Kidney (tissue), 22 donors: ENCODE measurements at places on chromosomes 16 and 17. TPM values are rescaled to one million over a fixed set of nuclear protein-coding genes. Genes with fewer than 3 reads are reported as not detected.

Gene MT1H
- polyA plus RNA-seq: 606 TPM

DNA sequence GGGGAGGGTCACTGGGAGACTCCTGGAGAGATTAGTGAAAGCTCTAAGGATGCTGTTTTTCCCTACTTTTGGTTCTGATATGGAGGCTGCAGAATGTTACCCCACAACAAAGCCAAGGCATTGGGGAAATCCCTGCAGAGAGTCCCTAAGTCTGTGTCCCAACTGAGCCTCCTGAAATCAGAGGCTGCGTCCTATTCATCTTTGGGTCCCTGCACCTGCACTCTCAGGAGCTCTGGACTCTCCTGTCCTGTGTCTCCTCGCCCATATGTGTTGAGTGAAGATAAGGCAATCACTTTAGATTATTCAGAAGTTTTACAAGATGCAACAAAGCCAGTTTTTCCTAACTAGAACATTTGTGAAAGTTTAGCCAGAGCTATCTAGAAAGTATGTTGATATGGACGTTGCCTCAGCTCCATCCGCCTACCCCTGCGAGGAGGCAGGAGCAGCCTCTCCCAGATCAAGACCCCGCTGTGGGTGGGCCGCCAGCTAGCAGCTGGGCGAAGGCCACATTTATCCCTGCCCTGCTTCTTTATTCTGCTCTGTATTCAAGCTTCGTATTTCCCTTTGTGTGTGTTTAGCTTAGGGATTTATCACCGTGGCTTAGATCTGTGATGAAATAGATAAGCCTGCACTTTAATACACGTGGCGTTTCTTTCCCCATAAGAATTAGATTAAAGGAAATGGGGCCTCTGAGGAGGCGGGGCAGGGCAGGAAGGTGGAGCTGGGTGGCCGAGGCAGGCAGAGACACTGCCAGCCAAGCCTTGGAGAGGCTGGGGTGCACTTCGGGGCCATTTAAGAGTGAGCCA, 37.4 kb downstream of the SHISA6 start:
- H3K36me3 ChIP-seq: no peaks in the 10 kb centered on the region
- H3K4me1 ChIP-seq: no peaks in the 10 kb centered on the region
- no peak overlapping the region for H3K27ac ChIP-seq
- no peak for DNase-seq

- H3K36me3 ChIP-seq: no peaks in the 10 kb centered on the region
- H3K27ac ChIP-seq: no peak overlapping the region
- no peak overlapping the region for H3K4me3 ChIP-seq
- no peaks in the 10 kb centered on the region for H3K27me3 ChIP-seq
Measured at GRCh38 chr16:52407778-52408177, 139.2 kb downstream of the TOX3 start.

DNA sequence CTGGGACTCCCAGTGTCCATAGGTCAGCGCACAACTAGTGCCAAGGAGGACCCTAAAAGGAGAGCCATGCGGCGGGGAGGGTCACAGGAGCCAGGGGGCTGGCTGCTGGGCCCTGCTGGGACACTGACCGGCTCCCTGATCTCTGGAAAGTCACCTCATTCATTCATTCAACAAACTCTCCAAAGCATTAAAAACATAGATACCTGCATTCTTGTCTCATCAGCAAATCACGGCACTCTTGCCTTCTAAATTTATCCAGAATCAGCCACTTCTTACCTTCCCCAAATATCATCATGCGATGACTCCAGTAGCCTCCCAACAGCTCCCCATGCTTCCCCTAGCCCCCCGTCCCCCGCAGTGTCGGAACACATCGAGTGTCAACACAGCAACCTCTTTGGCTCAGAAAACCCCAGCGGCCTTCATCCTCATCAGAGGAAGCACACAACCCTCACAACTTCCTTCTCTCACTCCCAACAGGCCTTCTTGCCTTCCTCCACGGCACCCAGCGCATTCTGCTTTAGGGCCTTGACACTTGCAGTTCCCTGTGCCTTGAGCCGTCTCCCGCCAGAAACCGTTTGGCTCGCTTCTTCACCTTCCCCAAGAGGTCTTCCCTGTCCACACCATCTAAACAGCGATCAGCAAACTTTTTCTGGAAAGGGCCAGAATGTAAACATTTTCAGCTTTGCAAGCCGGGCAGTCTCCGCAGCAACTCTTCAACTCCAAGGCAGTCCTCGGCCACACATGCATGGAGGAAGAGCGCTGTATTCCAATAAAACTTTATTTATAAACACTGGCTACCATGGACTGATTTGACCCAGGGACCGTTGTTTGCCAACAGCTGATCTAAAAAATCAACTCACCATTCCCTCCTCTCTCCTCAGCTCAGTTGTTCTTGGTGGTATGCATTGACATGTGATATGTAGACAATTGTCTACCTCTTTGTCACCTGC, 119.5 kb upstream of the TNRC6C start:
- no peak for DNase-seq
- no peak overlapping the region for H3K4me3 ChIP-seq
- no peaks in the 10 kb centered on the region for H3K36me3 ChIP-seq

Gene KRT12
- not detected for polyA plus RNA-seq

Gene SERPINF2
- polyA plus RNA-seq: 209 TPM

Gene ZC3H18
- polyA plus RNA-seq: 11.4 TPM

DNA sequence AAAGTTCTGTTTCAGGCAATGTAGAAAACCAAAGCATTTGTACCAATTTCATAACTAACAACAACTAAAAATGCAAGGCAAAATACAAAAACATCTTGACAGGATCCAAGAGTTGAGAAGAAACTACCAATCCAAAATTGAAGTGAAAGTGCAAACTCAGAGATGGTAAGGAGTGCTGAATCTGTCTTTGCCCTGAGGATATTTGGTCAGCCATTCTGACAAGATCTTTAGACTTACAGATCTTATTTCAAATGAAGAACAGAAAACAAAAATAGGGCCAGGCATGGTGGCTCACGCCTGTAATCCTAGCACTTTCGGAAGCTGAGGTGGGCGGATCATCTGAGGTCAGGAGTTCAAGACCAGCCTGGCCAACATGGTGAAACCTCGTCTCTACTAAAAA, 412.8 kb downstream of the ZFHX3 start:
- H3K27me3 ChIP-seq: no peaks in the 10 kb centered on the region
- no peak for DNase-seq
- H3K36me3 ChIP-seq: no peaks in the 10 kb centered on the region
- no peak overlapping the region for H3K27ac ChIP-seq
- H3K4me1 ChIP-seq: no peaks in the 10 kb centered on the region
- H3K4me3 ChIP-seq: no peak overlapping the region

- no peaks in the 10 kb centered on the region for H3K36me3 ChIP-seq
- no peak overlapping the region for H3K4me3 ChIP-seq
- H3K27me3 ChIP-seq: no peaks in the 10 kb centered on the region
- H3K27ac ChIP-seq: no peak overlapping the region
- H3K4me1 ChIP-seq: peaks cover 30% of the 10 kb centered on the region
Measured at GRCh38 chr17:78141437-78142118, 4.6 kb upstream of the C17orf99 start.

Gene KRTAP17-1
- not detected for polyA plus RNA-seq

Gene SLFN13
- polyA plus RNA-seq: 3.1 TPM

DNA sequence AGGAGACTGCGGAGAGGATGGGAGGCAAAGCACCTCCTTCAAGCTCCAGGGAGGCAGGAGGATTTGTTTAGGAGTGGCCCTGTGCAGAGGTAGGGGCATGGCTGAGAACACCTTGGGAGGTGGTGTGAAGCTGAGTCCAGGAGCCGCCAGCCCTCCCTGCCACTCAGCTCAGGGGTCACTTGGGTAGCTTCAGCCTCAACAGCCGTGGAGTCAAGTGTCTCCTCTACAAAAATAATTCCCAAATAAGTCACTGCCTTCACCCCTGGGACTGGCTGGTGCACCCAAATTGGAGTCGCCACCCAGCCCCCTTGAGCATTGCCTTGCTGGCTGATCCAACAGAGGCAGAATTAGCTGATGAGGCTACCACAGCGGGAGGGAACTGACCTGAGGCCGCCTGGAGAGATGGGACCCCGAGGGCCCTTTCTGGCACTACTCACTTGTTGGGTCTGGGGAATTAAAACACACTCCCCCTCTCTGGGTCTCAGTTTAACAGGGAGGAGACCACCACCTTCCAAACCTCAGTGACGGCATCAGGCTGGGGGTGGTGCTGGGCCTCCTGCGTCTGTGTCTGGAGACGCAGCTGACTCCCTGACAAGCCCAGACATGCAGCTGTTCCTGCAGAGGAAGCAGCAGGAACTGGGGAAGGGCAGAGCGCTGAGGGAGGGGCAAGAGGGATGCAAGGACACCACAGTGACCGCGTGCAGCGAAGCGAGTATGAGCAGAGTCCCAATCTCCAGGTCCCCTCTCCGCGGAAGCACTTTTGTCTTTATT, 87.9 kb upstream of the TOB1 start:
- H3K27ac ChIP-seq: peak overlapping the region; percentile 48
- peaks cover 3% of the 10 kb centered on the region for H3K4me1 ChIP-seq
- DNase-seq: peak; percentile 86
- H3K36me3 ChIP-seq: no peaks in the 10 kb centered on the region
- no peak overlapping the region for H3K4me3 ChIP-seq

DNA sequence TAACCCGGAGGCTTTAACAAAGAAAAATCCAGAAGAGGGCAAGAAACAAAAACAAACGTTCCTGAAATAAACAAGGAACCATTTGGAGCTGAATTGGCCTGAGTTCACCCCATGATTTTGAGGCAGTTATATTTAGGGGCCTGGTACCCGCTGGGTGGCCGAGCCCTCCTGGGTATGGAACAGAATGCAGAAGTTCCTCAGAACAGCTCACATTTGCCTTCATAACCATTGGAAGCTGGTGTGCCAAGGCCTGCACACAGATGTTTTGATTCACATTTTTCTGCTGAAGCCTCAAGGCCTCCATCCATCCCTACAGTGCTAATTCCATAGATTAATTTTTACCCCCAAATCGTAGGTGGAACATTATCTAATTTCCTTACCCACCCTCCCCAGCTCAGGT, 3.3 kb upstream of the ZFHX3 start:
- H3K4me1 ChIP-seq: peaks cover 26% of the 10 kb centered on the region
- H3K36me3 ChIP-seq: no peaks in the 10 kb centered on the region
- no peak for DNase-seq
- no peak overlapping the region for H3K4me3 ChIP-seq
- no peak overlapping the region for H3K27ac ChIP-seq

Gene OTOA
- polyA plus RNA-seq: 0.39 TPM

DNA sequence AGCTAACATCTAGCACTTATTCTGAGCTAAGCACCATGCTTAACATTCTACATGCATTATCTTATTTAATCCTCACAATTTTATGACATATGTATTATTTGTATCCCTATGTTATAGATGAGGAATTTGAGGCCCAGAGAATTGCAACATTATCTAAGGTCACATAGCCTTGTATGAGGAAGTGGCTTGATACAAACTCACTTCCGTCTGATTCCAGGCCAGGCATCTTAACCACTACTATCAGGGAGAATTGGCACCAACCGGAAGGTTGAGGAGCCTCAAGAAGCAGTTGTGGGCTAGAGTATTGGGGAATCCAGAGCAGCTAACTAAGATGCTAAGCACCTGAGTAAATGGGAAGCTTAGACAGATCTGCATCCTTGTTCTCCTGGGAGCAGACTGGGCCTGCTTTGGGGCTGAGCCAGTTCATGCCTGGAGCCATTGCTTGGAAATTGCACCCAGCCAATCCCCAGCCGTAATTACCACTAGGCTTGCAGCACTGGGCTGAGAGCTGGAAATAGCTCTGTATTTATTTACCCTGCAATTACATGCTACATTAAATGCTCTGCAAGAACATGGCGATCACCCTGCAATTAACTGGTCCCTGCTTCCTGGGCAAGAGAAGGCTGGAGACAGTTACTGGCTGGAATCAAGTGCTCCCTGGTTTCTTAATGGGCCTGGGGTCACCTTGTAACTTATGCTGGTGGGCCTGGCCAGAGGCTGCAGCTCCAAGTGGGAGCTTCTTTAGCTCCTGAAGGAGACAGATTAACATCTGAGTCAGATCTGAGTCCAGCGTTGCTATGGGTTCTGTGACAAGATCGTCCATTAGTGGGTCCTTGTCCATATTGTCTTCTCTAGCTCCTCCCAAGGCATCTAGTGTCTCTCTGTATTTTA, 273.1 kb upstream of the CCL2 start:
- H3K27me3 ChIP-seq: no peaks in the 10 kb centered on the region
- no peak overlapping the region for H3K4me3 ChIP-seq
- H3K4me1 ChIP-seq: no peaks in the 10 kb centered on the region
- DNase-seq: peak; percentile 54

GRCh38 chr17:28188841-28189263, 130.1 kb upstream of the TMEM97 start:
- no peaks in the 10 kb centered on the region for H3K27me3 ChIP-seq
- no peaks in the 10 kb centered on the region for H3K4me1 ChIP-seq
- no peak for DNase-seq
- H3K27ac ChIP-seq: no peak overlapping the region

- H3K27me3 ChIP-seq: no peaks in the 10 kb centered on the region
- DNase-seq: no peak
- H3K36me3 ChIP-seq: no peaks in the 10 kb centered on the region
- no peak overlapping the region for H3K4me3 ChIP-seq
- no peak overlapping the region for H3K27ac ChIP-seq
Measured at GRCh38 chr17:33816842-33817617, 438.1 kb upstream of the CCL2 start.

Gene VAMP2
- polyA plus RNA-seq: 124 TPM

Gene ATAD5
- polyA plus RNA-seq: 0.19 TPM
